ENCODE measurements at places on chromosomes 12 and 14. TPM values are rescaled to one million over a fixed set of nuclear protein-coding genes. Genes with fewer than 3 reads are reported as not detected.

DNA sequence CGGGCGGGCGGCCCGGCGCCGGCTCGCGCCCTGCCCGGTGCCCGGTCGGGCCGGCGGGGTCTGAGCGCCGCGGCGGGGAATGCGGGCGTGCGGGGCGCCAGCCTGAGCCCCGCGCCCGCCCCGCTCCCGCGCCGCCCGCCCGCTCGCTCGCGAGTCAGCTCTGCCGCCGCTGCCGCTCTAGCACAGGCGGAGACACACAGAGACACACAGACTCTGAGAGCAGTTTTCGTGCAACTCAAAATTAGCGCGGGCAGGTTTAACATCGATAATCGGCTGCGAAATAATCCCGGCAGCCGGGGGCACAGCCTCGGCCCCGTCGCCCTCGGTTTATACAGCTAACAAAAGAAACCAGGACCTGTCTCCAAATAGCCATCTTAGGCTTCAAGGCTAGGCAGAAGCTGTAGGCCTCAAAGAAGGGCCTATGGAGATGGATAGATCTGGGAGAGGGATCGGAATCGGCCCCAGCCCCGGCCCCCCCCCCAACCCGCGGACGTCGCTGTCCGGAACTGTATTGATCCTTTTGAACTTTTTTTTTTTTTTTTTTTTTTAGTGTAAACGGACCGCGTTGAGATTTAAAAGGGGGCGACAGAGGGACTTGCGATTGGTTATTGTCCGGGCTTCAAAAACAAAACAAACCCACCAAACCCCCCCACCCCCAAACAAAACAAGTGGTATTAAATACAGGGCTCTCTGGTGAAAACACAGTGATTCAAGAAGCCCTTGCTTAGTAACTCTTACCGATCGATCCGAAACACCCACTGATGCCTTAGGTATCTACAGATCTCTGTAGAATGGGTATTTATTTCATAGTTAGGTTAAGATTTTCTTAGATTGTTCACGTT, 1.1 kb downstream of the ARID2 start:
- H3K4me3 ChIP-seq = peak overlapping the region; percentile 84
- H3K27me3 ChIP-seq = no peaks in the 10 kb centered on the region
- H3K27ac ChIP-seq = peak overlapping the region; percentile 99
- H3K4me1 ChIP-seq = peaks cover 45% of the 10 kb centered on the region

DNA sequence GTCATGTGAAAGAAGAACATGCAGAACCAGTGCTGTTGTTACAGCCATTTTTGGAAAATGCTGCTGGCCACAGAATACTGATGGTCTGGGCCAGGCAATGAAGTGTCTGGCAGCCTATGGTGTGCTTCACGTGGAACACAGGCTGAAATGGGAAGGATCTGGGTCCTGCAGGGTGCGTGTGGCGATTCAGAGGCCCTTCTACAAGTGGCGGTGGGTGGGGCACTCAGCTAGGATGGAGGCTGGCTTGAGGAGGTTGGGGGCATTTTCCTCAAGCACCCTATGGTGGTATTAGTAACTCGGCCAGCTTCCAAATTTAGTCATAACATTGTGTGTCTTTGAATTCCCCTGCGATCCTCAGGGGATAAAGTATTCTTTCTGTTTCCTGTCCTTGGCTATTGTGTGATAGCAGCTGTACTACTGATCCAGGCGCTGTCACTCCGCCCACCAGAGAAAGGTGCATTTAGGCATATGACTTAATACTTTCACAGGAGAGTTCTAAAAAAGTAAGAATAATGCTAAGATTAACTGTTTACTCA, 9.2 kb upstream of the RAD52 start:
- H3K4me3 ChIP-seq = no peak overlapping the region
- no peaks in the 10 kb centered on the region for H3K36me3 ChIP-seq
- H3K27ac ChIP-seq = peak overlapping the region; percentile 25

DNA sequence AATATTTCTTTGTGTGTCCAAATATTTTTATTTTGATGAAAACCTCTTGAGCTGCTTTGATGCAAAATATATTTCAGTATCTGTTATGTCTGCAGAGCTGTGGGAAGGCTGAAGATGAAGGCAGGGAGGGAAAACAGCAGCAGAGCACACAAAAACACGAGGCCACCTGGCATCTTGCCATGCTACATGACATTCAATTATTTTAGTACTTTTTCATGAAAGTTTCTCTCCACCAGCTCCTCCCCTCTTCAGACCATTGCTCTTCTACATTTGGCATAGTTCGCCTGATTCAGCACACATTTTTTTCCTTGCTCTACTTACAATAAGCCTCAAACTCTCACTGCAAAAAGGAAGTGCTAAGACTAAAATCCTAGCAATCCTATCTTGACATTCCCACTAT, 4.6 kb upstream of the ALX1 start:
- no peak overlapping the region for H3K27ac ChIP-seq
- H3K36me3 ChIP-seq = no peaks in the 10 kb centered on the region
- no peak overlapping the region for H3K4me3 ChIP-seq
- peaks cover 14% of the 10 kb centered on the region for H3K4me1 ChIP-seq
- DNase-seq = peak; percentile 27

DNA sequence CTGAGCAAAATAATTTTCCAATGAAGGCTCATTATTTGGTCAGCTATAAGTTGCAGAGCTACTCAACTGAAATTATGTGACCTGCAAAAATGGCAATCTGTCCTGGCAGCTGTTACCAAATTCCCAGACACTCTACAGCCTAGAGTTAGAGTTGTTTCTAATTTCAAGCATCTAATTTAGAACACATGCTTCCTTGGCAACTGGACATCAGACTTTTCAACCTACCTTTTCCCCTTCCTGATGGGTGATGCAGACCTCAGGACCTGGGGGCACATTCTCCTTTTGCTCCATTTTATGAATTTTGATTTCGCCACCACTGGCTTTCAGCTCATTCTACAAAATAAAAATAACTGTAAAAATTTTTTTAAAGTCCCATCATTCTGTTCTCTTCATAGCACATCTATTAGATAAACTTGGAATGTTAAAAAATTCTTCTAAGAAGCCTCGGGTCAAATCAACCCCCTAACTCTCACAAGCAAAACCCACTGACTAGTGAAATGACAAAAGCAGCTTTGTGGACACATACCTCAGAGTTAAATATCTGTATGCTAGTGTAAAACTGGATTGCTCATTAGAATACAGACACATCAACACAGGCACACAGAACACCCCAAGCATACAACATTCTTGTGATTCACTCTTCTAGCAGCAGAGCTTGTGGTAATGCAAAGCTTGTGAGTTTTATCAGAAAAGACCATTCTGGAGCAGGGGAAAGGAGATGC, 33.5 kb upstream of the CERS5 start:
- H3K4me1 ChIP-seq = no peaks in the 10 kb centered on the region
- no peak overlapping the region for H3K4me3 ChIP-seq
- peaks cover 39% of the 10 kb centered on the region for H3K36me3 ChIP-seq

- no peak overlapping the region for H3K4me3 ChIP-seq
- no peaks in the 10 kb centered on the region for H3K36me3 ChIP-seq
- DNase-seq = peak; percentile 67
- no peak overlapping the region for H3K27ac ChIP-seq
- H3K4me1 ChIP-seq = no peaks in the 10 kb centered on the region
- H3K27me3 ChIP-seq = no peaks in the 10 kb centered on the region
Measured at GRCh38 chr12:2372735-2373134, 319.9 kb downstream of the CACNA1C start.

Gene ALDH1L2
- total RNA-seq = 4.6 TPM

GRCh38 chr12:126492181-126492580, 1426.9 kb downstream of the AACS start:
- no peaks in the 10 kb centered on the region for H3K36me3 ChIP-seq
- no peak overlapping the region for H3K4me3 ChIP-seq
- H3K27ac ChIP-seq = no peak overlapping the region
- no peak for DNase-seq
- peaks cover 12% of the 10 kb centered on the region for H3K4me1 ChIP-seq

DNA sequence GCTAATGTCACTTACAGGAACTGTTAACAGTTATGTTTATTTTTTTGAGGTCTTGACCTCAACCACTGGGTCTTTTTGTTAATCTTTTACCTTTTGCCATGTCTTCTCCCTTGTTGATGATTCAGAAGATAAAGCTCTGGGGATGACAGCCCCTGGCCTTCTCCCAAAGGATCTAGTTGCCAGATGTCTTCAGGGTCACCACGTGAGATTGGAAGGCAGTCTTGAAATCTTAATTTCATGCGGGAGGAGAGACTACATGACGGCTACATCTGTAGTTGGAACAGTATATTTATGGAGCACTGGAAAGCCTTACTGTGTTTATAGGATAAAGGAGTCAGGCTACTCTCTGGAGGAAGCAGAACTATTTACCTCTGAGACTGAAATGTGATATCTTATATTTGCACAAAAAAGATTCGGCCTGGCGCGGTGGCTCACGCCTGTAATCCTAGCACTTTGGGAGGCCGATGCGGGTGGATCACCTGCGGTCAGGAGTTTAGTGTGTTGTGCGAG, 5.6 kb downstream of the MLEC start:
- peaks cover 17% of the 10 kb centered on the region for H3K36me3 ChIP-seq
- DNase-seq = no peak
- H3K27ac ChIP-seq = peak overlapping the region; percentile 3
- H3K4me1 ChIP-seq = no peaks in the 10 kb centered on the region
- H3K27me3 ChIP-seq = no peaks in the 10 kb centered on the region

Gene COX8C
- not detected for total RNA-seq

DNA sequence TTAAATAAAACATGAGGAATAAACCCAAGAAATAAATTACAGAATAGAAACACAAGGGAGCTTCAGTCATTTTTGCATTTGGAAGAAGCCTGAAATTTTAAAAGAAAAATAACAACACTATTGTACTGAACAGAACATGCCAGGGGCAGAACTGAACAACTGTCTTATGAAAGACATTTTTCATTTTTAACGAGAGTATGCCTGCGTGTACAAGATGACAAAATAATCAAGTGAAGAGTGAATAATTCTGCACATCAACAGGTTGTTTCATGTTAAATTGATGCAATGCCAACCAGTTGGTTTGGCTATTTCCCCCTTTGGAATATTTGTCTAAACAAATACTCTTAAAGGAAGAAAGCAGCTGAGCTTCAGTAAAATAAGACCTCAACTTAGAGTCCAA, 103.3 kb upstream of the BTG1 start:
- DNase-seq = no peak
- no peak overlapping the region for H3K4me3 ChIP-seq
- H3K36me3 ChIP-seq = no peaks in the 10 kb centered on the region
- H3K27me3 ChIP-seq = no peaks in the 10 kb centered on the region

- DNase-seq = no peak
- H3K27me3 ChIP-seq = no peaks in the 10 kb centered on the region
- H3K27ac ChIP-seq = no peak overlapping the region
- H3K4me3 ChIP-seq = no peak overlapping the region
- H3K36me3 ChIP-seq = peaks cover 84% of the 10 kb centered on the region
- no peaks in the 10 kb centered on the region for H3K4me1 ChIP-seq
Measured at GRCh38 chr12:111886662-111887545, 44.9 kb downstream of the MAPKAPK5 start.

GRCh38 chr12:60148109-60148508, 552.3 kb downstream of the SLC16A7 start:
- H3K27me3 ChIP-seq = no peaks in the 10 kb centered on the region
- no peaks in the 10 kb centered on the region for H3K4me1 ChIP-seq
- no peaks in the 10 kb centered on the region for H3K36me3 ChIP-seq
- no peak overlapping the region for H3K27ac ChIP-seq
- H3K4me3 ChIP-seq = no peak overlapping the region

Gene NAV3
- 6.8 TPM for total RNA-seq

Gene SLC8A3
- not detected for total RNA-seq

- H3K4me1 ChIP-seq = peaks cover 10% of the 10 kb centered on the region
- H3K36me3 ChIP-seq = no peaks in the 10 kb centered on the region
Measured at GRCh38 chr12:130832561-130833209, 6.4 kb downstream of the STX2 start.

GRCh38 chr12:23349564-23349963, 599.9 kb downstream of the SOX5 start:
- H3K4me3 ChIP-seq = no peak overlapping the region
- no peak overlapping the region for H3K27ac ChIP-seq
- DNase-seq = no peak
- H3K4me1 ChIP-seq = no peaks in the 10 kb centered on the region
- no peaks in the 10 kb centered on the region for H3K27me3 ChIP-seq
- no peaks in the 10 kb centered on the region for H3K36me3 ChIP-seq

Gene LHX5
- not detected for total RNA-seq

DNA sequence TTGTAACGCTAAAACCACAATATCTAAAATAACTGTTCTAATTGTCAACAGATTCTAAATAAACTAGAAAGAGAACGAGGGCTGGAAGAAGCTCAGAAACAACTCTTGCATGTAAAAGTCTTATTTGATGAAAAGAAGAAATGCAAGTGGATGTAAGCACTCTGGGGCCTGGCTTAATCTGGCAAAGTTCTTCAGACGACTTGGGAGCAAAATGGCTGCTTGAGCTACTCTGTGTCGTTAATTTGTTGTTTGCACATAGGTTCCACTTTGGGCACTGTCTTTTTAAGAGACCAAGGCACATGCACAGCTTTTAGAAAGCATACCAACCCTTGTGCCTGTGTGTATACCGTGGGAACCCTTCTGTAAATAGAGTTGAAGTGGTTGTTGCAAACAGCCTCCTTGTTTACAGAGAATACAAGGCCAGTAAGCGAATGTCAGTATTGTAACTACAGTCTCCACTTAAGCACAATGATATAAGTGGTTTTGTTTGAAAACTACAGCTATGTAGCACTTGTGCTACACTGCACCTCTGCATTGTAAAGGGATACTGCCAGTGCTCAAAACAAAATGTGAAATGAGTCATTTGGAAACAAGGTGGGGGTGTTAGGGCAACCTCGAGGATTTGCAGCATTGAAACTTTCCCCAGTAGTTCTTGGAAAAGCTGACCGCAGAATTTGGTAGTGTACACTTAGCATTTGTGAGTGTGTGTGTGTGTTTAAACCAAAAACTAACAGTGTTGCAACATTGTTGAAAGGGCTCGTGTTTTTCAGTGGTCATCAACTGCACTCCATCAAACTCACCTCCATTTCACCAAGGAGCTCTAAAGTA, 154.3 kb downstream of the CEP83 start:
- H3K4me3 ChIP-seq = no peak overlapping the region
- peaks cover 23% of the 10 kb centered on the region for H3K4me1 ChIP-seq
- no peak for DNase-seq
- no peaks in the 10 kb centered on the region for H3K36me3 ChIP-seq
- H3K27ac ChIP-seq = no peak overlapping the region

Gene MYO1H
- total RNA-seq = not detected

Gene SOAT2
- total RNA-seq = 0.55 TPM

Gene HOXC12
- not detected for total RNA-seq

Measured in sigmoid colon (tissue), 7 donors.